ENCODE measurements at places on chromosomes 5 and 9. TPM values are rescaled to one million over a fixed set of nuclear protein-coding genes. Genes with fewer than 3 reads are reported as not detected.

CNTNAP3 gene
- total RNA-seq, result 3.9 TPM

GTF2H2 gene
- 98.4 TPM for total RNA-seq

SLC31A2 gene
- total RNA-seq, result 5.2 TPM

PALM2AKAP2 gene
- 1.4 TPM for total RNA-seq

SPTLC1 gene
- total RNA-seq, result 110 TPM

RETREG1 gene
- 21.8 TPM for total RNA-seq

ZBTB6 gene
- 19.8 TPM for total RNA-seq

SHB gene
- 12.5 TPM for total RNA-seq

LRRC14B gene
- not detected for total RNA-seq

TMEM250 gene
- 56.6 TPM for total RNA-seq

SLCO4C1 gene
- total RNA-seq, result 0.03 TPM

TMEM203 gene
- 39.8 TPM for total RNA-seq

GRCh38 chr5:75387806-75388205 lies 50.8 kb downstream of the HMGCR start:
- no peak for DNase-seq

- peak; percentile 63 for DNase-seq
Observed at GRCh38 chr5:122515709-122516431, 203.8 kb downstream of the SNCAIP start.

GRCh38 chr5:118522626-118523025 lies 465.7 kb downstream of the DTWD2 start:
- no peak for DNase-seq

GRCh38 chr9:99779277-99779676 lies 42.4 kb upstream of the NR4A3 start:
- DNase-seq, result no peak

DNA sequence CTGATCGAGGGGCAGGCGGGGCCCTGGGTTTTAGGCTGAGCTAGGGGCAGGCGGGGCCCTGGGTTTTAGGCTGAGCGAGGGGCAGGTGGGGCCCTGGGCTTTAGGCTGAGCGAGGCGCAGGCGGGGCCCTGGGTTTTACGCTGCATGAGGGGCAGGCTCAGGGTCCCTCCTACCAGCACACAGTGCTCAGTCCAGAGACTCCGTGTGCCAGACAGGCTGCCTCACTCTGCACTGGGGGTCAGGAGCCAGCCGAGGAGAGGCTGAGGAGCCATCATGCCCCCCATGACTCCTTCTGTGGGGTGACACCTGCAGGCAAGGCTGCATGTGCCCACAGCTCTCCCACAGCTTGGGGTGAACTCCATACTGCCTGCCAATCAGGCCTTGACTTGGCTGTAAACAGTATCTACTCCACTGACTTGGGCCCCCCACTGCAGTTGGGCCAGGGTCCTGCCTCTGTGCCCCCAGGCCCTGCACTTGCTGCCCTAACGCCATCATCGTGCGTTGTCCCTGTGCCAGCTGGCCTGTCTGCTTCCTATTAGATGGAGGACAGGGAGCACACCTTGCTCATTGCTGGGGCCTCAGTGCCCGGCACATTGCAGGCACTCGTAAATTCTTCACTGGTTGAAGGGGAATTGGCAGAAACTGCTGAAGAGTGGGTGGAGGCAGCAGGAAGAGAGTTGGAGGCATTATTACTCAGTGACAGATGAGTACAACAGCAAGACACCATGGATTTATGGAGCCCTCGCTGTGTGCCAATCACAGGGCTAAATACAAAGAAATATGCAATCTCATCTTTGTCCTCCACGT lies 78.6 kb downstream of the AMBP start:
- DNase-seq, result no peak

DNA sequence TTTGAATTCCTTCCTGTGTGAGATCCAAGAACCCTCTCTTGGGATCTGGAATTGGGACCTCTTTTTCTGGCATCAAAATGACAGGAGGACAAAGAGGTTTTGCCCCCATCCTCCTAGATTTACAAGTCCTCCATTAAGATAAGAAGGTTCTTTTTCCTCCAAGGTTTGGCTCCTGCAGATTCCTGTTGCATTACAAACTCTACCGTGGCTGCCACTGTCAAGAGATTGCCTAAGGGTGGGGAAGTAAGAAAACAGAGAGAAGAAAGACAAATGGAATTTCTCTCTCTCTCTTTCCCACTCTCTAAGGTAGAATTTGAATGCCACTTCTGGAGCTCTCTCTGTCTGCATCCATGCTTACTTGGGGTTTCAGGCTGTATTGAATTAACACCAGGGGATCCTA lies 12.0 kb upstream of the SVEP1 start:
- no peak for DNase-seq

DNA sequence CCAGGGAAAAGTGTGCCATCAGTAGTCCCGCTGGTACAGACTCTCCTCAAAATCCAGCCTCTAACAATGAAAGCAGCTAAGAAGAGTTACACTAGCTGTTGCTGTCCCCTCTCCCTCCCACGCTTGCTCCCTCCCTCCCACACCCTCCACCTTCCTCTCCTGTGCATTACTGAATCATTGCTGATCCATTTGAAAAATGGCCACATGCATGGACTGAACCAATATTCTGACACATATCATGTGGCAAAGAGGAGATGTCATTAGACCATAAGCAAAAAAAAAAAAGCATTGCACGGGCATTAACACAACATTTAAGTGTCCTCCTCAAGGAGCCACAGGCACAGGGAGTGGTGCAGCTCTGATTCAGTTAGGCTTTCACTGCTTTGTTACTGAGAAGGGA lies 37.9 kb downstream of the LHFPL2 start:
- DNase-seq, result no peak

- DNase-seq, result no peak
Observed at GRCh38 chr5:115551415-115551814, 6.8 kb upstream of the FEM1C start.
